ENCODE measurements at places on chromosomes 1 and 21. TPM values are rescaled to one million over a fixed set of nuclear protein-coding genes. Genes with fewer than 3 reads are reported as not detected.

DNA sequence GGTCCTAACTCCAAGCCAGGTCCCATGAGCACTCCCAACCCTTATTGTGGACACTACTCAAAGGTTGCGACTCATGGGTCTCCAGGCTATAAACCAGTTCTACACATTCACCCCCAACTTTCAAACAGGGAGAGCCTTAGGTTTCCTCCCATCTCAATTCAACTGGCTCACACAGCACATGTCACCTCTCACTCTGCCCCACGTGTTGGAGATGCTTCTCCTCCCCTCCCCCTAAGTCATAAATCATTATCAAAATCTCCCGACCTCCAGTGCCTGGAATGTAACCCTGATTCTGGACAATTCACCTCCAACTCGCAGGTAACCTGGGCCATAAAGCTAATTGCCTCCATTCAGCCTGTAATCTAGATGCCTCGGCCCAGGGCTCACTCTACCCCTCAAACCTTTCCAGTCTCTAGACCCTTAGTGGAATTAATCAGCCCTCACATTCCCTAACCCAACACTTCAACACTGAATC lies 595 bp downstream of the AK2 start:
- no peak for DNase-seq

The GPR153 gene
- total RNA-seq = 32.7 TPM

GRCh38 chr1:24536391-24536840 lies 19.5 kb upstream of the NCMAP start:
- DNase-seq = peak; percentile 30

GRCh38 chr1:53271446-53272090 lies 33.2 kb upstream of the MAGOH start:
- no peak for DNase-seq

GRCh38 chr1:205450448-205450847 lies 5.4 kb downstream of the BLACAT1 start:
- DNase-seq = no peak

GRCh38 chr1:239388578-239388977 lies 2.2 kb downstream of the CHRM3 start:
- no peak for DNase-seq

The PLA2G2F gene
- total RNA-seq = not detected

- no peak for DNase-seq
Observed at GRCh38 chr1:175005085-175005783, 5.5 kb downstream of the CACYBP start.

The FRRS1 gene
- 5.6 TPM for total RNA-seq

GRCh38 chr1:214604523-214604922 lies 1.5 kb downstream of the CENPF start:
- no peak for DNase-seq

DNA sequence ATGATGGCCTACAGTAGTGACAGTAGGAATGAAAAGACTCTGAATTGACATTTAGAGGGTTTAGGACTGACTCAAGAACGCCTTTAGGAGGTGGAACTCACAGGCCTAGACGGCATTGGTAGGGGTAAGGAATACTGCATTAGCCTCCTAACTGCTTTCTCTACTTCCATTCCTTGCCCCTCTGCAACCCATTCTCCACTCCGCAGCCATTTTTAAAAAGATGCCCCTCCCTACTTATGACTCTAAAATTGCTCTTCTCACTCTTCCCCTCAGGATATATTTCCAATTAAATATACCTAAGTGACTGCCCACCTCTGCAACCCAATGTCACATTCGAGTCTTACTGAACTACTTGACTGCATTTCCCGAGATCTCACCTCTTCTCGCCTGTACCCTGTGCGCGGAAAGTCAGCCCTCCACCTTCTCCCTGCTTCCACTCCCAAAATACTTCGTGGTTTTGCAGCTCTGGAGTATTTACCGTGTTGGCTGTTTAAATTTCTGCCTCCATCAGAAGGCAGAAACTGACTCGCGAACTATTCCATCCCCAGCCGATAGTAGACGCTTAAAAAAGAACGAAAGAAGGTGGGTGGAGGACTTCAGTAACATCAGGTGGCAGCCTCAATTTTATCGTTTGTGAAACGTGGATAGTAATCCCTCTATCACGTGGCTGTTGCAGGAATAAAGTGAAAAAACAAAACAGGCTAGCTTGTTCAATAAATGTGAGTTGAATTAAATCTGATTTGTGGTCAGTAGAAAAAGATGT lies 1.1 kb upstream of the YBX1 start:
- peak; percentile 32 for DNase-seq

DNA sequence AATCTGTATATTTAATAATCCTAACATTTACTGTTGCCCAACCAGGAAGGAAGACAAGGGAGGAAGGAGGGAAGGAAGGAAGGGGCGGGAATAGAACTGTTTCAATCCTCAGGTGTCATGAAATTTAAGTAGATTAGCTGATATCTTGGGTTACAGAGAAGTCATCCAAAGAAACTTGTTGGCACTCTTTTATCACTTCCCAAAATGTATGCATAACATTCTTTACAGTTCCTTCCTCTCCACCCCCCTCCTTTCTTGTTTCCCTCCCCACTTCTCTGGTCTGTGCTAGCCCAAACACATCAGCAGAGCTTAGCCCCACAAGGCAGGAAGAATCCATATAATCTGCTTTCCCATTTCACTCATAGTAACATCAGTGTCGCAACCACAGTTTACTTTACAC lies 110.9 kb downstream of the ESRRG start:
- no peak for DNase-seq

DNA sequence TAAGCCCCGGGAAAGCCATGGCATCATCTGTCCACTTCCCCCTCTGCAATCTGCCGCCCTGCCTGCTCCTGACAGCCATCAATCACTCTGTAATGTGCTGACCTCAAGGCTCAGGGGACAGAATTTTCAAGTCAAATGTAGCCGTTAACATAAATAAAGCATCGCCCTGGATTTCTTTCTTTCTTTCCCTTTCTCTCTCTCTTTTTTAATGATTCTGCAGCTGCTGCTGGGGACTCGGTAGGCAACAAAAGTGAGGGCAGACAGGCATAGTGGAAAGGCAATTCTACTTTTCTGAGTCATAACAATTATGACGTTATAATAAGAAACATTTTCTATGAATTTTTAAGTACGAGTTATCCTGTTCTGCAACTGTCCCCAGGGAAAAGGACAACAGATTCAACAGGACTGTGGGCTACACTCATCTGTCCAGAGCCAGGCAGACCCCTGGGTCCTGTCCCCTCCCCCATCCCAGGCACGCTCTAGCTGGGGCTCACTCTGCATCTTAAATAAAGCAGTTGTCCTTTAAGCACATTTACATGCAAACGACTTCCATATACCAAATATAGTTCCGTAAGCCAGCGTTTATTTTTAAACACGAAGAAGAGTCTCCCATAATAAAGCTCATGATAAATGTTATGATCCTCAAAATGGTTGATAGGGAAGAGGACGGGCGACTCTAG lies 78.7 kb downstream of the SSBP3 start:
- no peak for DNase-seq

- DNase-seq = no peak
Observed at GRCh38 chr1:167056529-167057231, 33.5 kb downstream of the GPA33 start.

GRCh38 chr21:28821276-28822122 lies 171.2 kb downstream of the LTN1 start:
- DNase-seq = no peak

DNA sequence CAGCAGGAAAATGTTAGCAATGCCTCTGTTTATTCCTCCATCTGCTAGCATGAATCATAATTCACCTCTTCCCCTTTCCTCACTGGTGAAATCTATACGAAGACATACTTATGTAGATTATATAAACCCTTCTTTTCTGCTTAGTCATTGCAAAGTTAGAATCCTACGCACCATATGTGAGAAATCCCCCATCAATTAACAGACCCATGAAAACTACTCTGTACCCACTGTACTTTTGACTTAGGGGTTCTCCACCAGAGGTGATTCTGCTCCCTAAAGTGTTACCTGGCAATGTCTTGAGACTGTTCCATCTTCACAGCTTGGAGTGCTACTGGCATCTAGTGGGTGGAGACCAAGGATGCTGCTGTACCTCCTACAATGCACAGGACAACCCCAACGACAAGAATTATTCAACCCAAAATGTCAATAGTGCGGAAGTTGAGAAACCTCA lies 49.6 kb upstream of the KCTD3 start:
- peak; percentile 10 for DNase-seq

DNA sequence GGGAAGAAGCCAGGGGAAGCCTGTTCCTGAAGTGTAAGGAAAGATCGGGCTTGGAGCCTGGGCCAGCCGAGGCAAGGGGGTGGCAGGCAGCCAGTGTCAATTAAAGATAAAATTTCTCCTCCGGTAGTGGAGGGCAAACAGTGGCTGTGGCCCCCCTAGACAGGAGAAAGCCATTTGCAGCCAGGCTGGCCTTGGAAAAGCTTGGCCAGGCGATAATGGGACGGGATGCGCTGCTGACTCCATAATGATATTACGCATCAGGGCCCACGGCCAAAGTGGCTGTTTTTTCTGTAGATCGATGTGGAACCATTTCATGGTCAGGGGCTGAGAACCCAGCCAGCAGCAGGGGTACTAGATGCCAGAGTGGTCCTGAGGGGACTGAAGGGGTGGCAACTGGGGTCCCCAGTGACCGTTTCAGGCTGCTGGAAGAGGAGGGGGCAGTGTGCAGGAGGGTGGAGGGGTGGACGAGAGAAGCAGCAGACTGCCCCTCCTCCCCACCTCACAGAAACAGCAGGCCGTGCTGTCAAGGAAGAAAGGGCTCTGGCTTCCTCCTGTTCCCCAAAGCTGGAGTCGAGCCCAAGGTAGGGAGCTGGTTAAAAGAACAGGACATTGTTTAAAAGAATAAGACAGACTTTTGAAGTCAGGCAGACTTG lies 25.2 kb downstream of the KCNC4 start:
- no peak for DNase-seq

GRCh38 chr1:118621839-118622238 lies 366.3 kb downstream of the TBX15 start:
- DNase-seq = no peak

GRCh38 chr1:17140279-17140678 lies 21.0 kb upstream of the PADI2 start:
- DNase-seq = no peak

- DNase-seq = peak; percentile 57
Observed at GRCh38 chr1:246497331-246497915, 9.7 kb downstream of the SMYD3 start.

The GSTM5 gene
- total RNA-seq = 0.21 TPM

- no peak for DNase-seq
Observed at GRCh38 chr1:68101829-68102228, 51.4 kb upstream of the DIRAS3 start.

DNA sequence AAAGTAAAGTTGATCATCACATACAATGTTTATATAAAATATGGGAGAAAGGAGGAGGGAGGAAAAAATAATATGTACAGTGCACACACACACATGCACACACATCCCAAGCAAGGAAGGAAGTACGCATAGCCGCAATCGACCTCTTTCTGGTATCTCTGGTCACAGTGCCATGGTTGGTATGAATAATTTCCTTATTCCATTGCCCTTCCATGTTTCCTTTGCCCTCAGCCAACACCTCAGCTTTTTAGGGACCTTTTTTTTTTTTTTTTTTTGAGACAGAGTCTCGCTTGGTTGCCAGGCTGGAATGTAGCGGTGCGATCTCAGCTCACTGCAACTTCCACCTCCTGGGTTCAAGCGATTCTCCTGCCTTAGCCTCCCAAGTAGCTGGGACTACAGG lies 20.6 kb downstream of the CITED4 start:
- DNase-seq = no peak

The MT1HL1 gene
- not detected for total RNA-seq

- DNase-seq = no peak
Observed at GRCh38 chr1:246577720-246578106, 11.5 kb downstream of the CNST start.

GRCh38 chr1:93649231-93649630 lies 32.4 kb downstream of the BCAR3 start:
- DNase-seq = no peak

- no peak for DNase-seq
Observed at GRCh38 chr1:43005460-43006361, 47.0 kb upstream of the SLC2A1 start.

The FCAMR gene
- not detected for total RNA-seq

DNA sequence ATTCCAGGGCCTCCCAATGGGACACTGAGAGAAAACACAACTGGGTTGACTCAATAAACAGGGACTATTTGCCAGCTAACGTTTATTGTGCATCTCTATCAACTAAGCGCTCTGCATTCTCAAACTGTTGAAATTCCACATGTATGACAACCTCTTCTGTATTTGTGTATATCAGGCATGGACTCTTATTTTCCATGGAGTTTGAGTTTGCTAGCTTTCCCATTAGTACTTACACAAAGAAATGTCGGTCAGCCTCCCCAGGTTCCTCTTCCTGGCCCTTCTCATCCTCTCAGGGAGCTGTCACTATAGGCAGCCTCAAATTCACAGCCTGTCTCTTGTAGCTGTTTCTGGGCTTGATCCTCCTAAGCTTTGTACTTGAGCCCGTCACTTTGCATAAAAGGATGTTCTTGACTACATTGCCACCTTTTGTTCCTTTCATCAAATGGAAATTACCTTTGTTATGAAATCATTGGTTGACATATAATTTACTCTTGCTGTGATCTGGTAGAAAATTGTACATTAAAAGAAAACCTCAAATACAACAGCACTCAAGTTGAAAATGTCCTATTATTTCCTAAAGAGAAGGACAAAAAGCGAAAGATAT lies 60.0 kb upstream of the NTPCR start:
- no peak for DNase-seq

GRCh38 chr1:154758346-154758745 lies 111.7 kb downstream of the KCNN3 start:
- DNase-seq = no peak

The PDZK1IP1 gene
- not detected for total RNA-seq

- peak; percentile 45 for DNase-seq
Observed at GRCh38 chr1:61184040-61184713, 101.8 kb downstream of the NFIA start.
